Skin of body (tissue), 3 donors: ENCODE measurements at places on chromosomes 4 and X.

- no peak for DNase-seq
Measured at GRCh38 chr4:147594107-147594506, 23.1 kb upstream of the TMEM184C start.

DNA sequence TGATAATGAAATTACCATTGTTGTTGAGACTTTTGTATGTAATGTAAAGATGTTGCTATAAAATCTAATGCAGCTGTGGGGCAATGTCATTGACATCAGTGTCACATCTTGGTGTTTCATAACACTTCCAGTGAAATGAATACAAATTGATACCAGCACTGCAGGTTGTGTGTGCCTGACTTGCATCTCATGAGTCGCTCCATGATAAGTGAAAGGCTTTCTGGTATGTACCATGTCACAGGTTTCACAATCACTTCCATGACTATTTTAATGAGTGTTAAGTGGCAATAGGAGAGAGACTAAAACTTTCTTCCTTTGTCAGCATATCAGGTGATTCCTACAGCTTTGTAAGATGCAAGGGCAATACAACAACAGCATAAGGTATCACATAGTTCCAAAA lies 94.4 kb downstream of the ABCB7 start:
- DNase-seq: no peak

DNA sequence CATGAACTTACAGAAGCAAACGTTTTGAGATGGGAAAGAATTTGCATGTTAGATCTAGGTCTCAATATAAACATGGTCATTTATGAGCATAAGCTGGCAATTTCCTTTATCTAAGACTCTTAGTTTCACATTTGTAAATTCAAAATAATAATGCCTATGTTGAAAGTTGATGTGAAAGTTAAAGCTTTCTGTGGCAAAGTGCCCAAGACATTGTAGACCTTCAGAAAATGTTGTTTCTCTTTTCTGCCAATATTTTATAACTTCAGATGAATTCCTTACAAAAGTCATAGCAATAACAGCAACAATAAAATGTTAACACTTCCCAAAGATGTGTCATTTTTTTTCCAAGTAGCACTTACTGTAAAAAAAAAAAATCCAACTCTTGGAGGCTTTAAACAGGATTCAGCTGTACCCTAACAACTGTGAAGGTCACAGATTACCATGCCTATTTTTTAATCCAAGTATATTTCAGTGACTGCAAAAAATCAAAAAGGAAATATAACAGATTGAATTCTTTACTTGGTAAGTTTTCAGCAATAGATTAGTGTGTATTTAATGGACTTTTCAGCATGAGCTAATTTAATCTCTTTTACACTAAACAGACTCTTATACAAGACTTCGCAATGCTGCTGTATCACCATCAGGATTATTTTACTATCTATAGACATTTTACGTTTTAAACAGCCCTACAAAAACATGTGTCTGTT lies 206.5 kb upstream of the PDE5A start:
- peak; percentile 3 for DNase-seq

GRCh38 chr4:95289028-95289634 lies 259.6 kb downstream of the UNC5C start:
- no peak for DNase-seq

- DNase-seq: no peak
Measured at GRCh38 chr4:114040319-114041116, 61.1 kb upstream of the ARSJ start.

- no peak for DNase-seq
Measured at GRCh38 chr4:155805016-155805415, 46.2 kb downstream of the GUCY1B1 start.

- DNase-seq: no peak
Measured at GRCh38 chrX:47384502-47384901, 14.1 kb downstream of the ZNF157 start.

GRCh38 chr4:132737344-132737743 lies 411.8 kb upstream of the PCDH10 start:
- DNase-seq: no peak

DNA sequence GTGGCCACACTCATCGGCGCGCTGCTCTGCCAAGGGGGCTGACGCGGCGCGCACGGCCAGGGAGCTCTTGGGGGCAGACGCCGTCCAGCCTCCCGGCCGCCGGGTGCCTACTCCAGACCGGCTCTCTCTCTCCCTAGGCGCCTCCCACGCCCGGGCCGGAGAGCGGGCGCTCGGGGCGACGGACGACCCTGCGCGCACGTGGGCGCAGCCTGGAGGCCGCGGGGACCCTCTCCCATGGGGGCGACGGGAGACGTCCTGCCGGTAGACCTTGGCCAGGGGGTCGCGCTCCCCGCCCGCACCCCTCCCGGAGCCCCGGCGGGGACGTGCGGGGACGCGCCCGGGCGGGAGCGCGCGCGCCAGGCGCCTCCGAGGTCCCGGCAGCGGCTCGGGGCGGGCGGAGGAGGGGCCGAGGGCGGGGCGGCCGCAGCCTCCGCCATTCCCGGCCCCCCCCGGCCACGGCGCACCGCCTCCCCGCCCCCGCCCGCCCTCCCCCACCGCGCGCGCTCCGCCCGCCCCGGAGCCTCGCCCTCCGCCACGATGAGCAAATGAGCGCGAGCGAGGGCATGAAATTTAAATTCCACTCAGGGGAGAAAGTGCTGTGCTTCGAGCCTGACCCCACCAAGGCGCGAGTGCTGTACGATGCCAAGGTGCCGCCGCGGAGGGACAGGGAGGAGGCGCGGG lies at the start of gene MSL3:
MSL3 (plus strand) TSS at position 519 of the 681 bp plus-strand sequence; CDS start at position 546, 27 bp downstream.
- DNase-seq: peak; percentile 23

- DNase-seq: no peak
Measured at GRCh38 chr4:54036184-54036583, 28.2 kb downstream of the CHIC2 start.

GRCh38 chr4:80540349-80540748 lies 204.8 kb downstream of the CFAP299 start:
- DNase-seq: no peak

GRCh38 chrX:85024044-85024443 lies 20.4 kb downstream of the APOOL start:
- no peak for DNase-seq

GRCh38 chr4:152535360-152535902 lies 461 bp downstream of the FBXW7 start:
- DNase-seq: peak; percentile 47

DNA sequence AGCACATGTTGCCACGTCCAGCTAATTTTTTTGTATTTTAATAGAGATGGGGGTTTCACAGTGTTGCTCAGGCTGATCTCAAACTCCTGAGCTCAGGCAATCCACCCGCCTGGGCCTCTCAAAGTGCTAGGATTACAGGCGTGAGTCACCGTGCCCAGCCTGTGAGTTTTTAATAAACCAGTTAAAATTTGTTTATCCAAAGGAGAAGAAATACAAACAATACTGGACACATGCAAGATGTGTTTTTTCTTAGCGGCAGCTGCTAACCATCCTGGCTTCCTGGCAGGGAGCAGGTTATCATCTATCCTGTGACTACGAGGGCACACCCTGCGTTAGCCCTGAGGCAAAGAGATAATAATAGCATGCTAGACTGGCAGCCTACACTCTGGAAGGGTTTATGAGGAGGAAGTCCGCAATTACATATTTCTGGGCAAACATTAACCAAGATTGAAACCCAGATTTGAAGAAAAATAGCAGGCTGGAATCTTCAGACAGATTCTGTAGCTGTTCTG lies 191.4 kb downstream of the SPRY1 start:
- DNase-seq: no peak

DNA sequence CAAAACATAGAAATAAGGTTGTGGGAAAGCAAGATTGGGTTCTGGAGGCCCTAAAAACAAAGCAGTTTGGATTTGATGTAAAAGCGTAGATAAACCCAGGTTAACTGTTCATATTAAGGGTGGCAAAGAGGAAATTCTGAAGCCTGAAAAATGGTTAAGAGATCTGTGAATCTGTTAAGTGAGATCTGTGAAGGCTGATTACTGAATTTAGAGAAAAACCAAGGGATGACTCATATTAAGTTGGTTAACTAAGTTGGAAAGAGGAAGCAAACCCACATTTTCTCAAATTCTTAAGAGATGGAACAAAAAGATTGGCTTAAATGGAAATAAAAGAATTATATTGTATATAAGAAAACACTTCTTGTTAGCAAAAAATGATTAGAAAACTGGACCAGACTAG lies 22.8 kb downstream of the GPAT3 start:
- DNase-seq: no peak

DNA sequence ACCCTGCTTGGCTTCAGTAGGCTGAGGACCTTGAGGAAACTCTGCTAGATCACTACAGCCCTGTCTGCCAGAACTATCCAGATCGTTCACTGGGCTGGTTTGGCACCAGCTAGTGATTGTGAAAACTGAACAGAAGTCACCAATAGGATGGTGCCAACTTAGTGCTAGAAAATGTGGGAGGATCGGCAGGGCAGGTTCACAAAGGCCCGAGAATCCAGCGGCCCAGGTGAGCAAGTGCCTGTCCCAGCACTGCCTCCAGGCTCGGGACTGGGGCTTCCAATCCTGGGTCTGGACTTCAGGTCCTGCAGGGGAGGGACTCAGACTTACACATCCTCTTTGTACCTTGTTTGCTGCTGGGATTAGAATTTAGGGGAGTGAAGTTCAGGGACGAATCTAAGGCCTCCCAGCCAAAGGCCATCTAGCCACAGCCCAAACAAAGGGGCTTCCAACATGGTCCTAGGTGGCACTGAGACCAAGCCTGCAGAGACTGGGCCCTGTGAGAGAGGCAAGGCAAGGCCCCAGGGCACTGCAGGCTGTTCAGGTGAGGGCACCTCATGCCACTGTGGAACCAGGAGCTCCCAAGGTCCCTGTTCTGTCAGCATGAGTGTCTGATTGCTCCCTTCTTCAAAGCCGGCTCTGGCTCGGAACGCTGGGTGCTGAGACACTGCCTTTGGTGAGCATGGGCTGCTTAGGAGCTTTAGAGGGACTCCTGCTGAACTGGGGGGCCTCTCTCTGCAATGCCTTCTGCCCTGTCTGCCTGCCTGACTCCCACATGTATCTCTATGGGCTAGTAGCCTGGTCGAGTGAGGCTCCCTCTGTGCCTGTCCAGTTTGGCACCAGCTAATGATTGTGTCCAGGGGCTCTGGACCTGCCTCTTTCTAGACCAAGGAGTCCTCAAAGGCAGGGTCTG lies 20.7 kb upstream of the ZNF185 start:
- no peak for DNase-seq

GRCh38 chrX:55107911-55108310 lies 19.1 kb downstream of the PAGE2 start:
- no peak for DNase-seq

GRCh38 chr4:163166041-163166579 lies 580 bp downstream of the NAF1 start:
- DNase-seq: no peak

- no peak for DNase-seq
Measured at GRCh38 chrX:11189097-11189496, 78.0 kb downstream of the HCCS start.

- DNase-seq: no peak
Measured at GRCh38 chr4:17809667-17810066, 890 bp downstream of the DCAF16 start.

DNA sequence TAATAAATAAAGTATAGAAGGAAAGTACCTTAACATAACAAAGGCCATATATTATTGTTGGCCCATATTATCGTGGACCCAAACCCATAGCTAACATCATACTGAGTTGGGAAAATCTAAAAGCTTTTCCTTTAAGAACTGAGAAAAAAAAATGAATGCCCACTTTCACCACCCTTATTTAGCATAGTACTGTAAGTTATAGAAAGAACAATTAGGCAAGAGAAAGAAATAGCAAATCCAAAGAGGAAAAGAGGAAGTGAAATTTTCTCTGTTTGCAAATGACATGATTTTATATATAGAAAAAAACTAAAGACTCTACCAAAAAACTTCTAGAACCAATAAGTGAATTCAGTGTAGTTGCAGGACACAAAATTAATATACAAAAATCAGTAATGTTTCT lies 1854.6 kb downstream of the PCDH7 start:
- DNase-seq: no peak

DNA sequence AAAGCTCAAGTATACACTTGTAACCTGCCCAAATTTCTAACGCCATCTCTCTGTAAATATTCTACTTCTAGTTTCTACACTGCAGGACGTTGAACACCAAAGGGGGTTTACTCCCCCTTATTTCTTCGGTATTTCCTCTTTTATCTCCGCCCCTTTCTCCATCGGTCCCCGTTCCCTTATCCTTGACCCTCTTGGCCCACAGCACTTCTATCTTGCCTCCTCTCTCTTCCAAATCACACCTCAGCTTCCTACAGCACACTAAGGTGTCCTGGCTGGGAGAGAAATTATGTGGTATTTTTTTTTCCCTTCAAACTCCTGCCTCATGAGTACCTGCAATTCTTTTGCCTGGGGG lies 715 bp downstream of the ZMAT1 start:
- no peak for DNase-seq

- DNase-seq: no peak
Measured at GRCh38 chr4:76377911-76378310, 43.0 kb downstream of the CCDC158 start.

GRCh38 chrX:71573590-71573989 lies 4.6 kb upstream of the GCNA start:
- DNase-seq: no peak

GRCh38 chrX:140274811-140275525 lies 229.9 kb downstream of the SOX3 start:
- DNase-seq: no peak

- no peak for DNase-seq
Measured at GRCh38 chr4:52550186-52550585, 108.9 kb downstream of the USP46 start.

- DNase-seq: no peak
Measured at GRCh38 chrX:144946666-144947065, 300.6 kb upstream of the SPANXN1 start.

- DNase-seq: no peak
Measured at GRCh38 chr4:48967101-48967500, 19.0 kb upstream of the CWH43 start.

DNA sequence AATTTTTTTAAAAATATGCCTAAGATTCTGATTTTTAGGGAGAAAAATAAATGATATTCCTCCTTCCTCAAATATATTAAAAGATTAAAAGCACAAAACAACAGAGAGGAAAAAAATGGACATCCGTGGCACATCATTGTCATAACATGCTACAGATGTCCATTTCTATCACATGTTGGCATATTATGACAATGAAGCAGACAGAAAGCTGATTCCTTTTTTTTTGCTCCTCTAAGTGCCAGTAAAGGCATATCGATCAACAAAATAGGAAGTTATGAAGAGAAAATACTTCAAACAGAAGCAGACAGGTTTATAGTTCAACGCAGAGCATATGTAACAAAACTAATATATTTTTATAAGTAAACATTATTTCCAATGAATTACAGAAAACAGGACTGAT lies 11.2 kb downstream of the KLHL8 start:
- DNase-seq: no peak

DNA sequence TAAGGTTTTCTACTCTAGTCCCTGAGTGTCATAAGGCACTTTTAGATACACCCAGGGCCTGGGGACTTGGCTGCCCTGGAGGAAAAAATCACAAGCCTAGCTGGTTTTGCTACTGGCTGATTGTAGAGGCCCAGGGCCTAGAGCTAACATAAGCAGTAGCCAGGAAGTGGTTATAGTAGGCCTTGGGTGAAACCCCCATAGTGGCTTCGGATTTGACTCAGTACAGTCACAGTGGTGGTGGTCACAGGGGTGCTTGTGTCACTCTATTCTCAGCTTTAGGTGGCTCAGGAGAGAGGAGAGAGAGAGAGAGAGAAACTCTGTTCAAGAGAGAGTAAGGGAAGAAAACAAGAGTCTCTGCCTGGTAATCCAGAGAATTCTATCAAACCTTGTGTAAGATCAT lies 194.5 kb upstream of the EDA2R start:
- DNase-seq: no peak

- no peak for DNase-seq
Measured at GRCh38 chr4:88674979-88675378, 22.6 kb downstream of the NAP1L5 start.

- no peak for DNase-seq
Measured at GRCh38 chrX:63735882-63736281, 49.1 kb downstream of the ARHGEF9 start.

- DNase-seq: no peak
Measured at GRCh38 chr4:93532234-93532633, 296.3 kb upstream of the ATOH1 start.
